ENCODE measurements at places on chromosomes 12 and 14. TPM values are rescaled to one million over a fixed set of nuclear protein-coding genes. Genes with fewer than 3 reads are reported as not detected.

Gene AQP6
- not detected for total RNA-seq

DNA sequence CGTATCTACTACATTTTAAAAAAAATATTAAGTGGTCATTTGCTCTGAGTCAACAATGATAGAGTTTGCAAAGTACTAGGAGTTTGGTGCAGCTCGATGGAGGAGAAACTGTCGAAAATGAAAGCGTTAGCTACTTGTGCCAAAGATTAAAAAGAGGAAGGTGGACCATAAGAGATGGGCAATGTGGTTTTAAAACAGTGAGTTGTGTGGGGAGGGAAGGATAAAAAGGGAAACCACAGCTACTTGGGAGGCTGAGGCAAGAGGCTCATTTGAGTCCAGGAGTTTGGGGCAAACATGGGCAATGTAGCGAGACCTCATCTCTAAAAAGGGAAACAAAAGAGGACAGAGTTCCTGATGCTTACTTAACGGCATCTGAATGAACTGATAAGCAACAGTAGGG is 18.2 kb upstream of the STRAP start:
- H3K4me1 ChIP-seq, result peaks cover 6% of the 10 kb centered on the region
- H3K36me3 ChIP-seq, result no peaks in the 10 kb centered on the region
- no peak overlapping the region for H3K27ac ChIP-seq
- H3K4me3 ChIP-seq, result peak overlapping the region; percentile 2
- H3K27me3 ChIP-seq, result peaks cover 20% of the 10 kb centered on the region

GRCh38 chr14:58826845-58827686 is 189.3 kb downstream of the DACT1 start:
- no peaks in the 10 kb centered on the region for H3K36me3 ChIP-seq
- peaks cover 3% of the 10 kb centered on the region for H3K4me1 ChIP-seq
- H3K27ac ChIP-seq, result no peak overlapping the region
- peaks cover 3% of the 10 kb centered on the region for H3K27me3 ChIP-seq
- no peak overlapping the region for H3K4me3 ChIP-seq

DNA sequence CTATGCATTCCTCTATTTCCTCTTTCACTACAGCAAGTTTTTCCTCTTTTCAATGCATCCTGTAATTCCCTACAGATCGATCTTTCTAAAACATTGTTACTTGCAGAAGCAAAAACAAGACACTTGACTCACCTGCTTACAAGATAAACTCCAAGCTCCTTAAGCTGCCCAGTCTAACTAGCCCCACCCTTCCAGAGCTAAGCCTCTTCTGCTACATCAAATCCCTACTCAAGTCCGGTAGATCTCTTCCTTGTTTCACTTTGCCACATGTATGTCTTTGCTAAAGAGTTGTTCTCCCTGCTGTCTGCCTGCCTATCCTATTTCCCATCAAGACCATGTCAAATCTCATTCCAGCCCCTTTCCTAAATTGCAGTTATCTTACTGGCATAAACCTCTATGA is 724.8 kb downstream of the C12orf50 start:
- no peaks in the 10 kb centered on the region for H3K27me3 ChIP-seq
- H3K4me3 ChIP-seq, result no peak overlapping the region
- no peaks in the 10 kb centered on the region for H3K4me1 ChIP-seq
- no peak overlapping the region for H3K27ac ChIP-seq
- no peak for DNase-seq

GRCh38 chr12:94207849-94208621 is 59.7 kb downstream of the PLXNC1 start:
- peak overlapping the region; percentile 91 for H3K27ac ChIP-seq
- H3K36me3 ChIP-seq, result peaks cover 34% of the 10 kb centered on the region
- no peaks in the 10 kb centered on the region for H3K27me3 ChIP-seq
- H3K4me3 ChIP-seq, result peak overlapping the region; percentile 69

GRCh38 chr12:42887657-42888056 is 298.1 kb upstream of the PRICKLE1 start:
- no peaks in the 10 kb centered on the region for H3K27me3 ChIP-seq
- H3K36me3 ChIP-seq, result no peaks in the 10 kb centered on the region
- H3K27ac ChIP-seq, result no peak overlapping the region
- no peak overlapping the region for H3K4me3 ChIP-seq

DNA sequence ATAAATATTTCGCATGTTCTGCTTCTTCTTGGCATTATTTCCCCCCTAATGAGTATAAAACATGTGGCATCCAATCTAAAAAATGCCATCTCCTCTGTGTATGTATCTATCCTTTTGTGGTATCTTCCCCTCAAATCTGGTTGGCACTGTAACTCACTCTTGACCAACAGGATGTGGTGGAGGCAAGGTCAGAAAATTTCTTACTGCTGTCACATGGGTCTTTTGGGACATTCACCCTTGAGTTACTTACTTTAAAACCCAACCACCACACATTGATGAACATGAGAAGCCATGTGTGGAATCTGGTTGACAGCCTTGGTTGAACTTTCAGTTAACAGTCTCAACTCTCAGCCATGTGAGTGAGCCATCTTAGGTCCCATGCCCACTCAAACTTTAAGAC is 516.9 kb downstream of the SLC16A7 start:
- DNase-seq, result no peak
- no peaks in the 10 kb centered on the region for H3K4me1 ChIP-seq
- H3K27ac ChIP-seq, result no peak overlapping the region
- H3K27me3 ChIP-seq, result no peaks in the 10 kb centered on the region
- H3K36me3 ChIP-seq, result no peaks in the 10 kb centered on the region

DNA sequence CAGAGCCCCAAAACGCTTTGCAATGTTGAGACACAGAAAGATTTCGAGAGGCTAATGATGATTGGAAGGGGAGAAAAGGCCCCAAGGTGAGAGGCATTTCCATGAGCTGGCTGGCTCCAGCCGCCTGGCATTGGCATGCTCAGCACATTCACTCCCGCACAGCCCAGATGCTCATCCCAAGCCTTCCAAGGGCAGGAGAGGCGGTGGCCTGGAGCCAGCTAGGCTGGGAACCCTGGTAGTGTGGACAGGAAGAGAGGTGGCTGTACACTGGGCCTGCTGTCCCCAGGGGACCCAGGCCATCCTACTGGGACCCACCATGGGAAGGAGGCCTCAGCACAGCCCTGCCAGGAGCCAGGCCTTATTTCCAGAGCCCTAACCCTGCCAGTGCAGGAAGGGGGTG is 72.2 kb downstream of the SPTB start:
- H3K27me3 ChIP-seq, result peaks cover 11% of the 10 kb centered on the region
- no peak overlapping the region for H3K4me3 ChIP-seq
- DNase-seq, result no peak
- no peak overlapping the region for H3K27ac ChIP-seq

DNA sequence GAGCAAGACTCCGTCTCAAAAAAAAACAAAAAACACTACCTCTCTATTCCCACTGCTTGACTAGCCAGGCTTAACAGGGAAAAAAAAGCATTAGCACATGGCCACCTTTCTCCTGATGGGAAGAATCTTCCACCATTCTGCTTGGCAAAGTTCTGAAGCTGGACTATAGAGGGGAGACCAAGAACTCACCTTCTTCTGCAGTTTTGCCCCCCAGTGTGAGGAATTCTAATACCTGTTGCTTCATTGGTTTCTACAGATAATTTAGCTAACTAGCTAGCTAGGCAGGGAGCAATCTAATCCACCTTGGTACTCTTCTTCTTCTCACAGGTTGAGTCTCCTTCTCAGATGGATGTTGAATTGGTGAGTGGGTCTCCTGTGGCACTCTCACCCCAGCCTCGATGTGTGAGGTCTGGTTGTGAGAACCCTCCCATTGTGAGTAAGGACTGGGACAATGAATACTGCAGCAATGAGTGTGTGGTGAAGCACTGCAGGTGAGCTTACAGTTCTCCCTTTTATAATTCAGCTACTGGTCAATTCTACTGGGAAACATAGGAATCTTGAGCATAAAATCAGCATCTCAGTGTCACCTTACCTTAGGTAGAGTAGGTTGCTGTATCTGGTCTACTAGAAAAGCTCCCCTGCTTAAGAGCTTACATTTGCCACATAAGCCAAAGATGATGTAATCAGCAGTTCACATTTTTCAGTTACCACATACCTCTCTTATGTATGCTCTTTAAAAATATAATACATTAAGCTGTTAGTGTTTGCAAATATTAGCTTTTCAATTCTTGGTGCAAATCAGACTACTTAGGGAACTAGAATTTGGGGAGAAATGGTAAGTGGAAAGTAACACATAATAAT is 16.0 kb downstream of the METTL3 start:
- H3K27ac ChIP-seq, result no peak overlapping the region
- no peak overlapping the region for H3K4me3 ChIP-seq
- peaks cover 67% of the 10 kb centered on the region for H3K36me3 ChIP-seq

GRCh38 chr12:15700595-15700994 is 88.6 kb downstream of the EPS8 start:
- peaks cover 3% of the 10 kb centered on the region for H3K27me3 ChIP-seq
- H3K4me3 ChIP-seq, result no peak overlapping the region
- DNase-seq, result peak; percentile 12
- H3K27ac ChIP-seq, result peak overlapping the region; percentile 82
- H3K4me1 ChIP-seq, result peaks cover 35% of the 10 kb centered on the region

DNA sequence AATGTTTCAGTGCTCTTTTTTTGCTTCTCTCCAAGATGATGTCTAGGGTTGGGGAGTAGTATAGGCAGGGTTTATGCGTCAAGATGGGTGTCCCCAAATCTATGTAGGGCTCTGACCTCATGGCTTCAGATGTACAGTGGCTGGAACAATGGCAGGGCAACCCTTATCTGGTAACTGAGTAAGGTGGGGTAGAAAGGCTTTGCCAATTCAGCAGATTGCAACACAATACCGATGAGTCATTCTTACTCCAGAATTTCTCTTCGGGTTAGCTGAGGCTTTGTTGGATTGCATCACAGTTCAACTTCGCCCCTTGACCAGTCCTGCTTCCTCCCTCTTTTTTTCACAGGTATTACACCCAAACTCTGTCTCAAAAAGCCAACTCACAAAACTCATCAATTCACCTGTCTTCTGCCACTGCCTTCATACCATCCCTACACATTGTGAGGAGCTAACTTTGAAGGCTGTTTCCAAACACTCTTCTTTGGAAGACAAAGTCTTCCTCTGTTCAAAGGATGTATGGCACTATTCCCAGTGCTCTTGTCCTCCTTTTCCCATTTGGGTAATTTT is 190.2 kb upstream of the CNOT2 start:
- no peak for DNase-seq
- peaks cover 3% of the 10 kb centered on the region for H3K27me3 ChIP-seq
- no peaks in the 10 kb centered on the region for H3K36me3 ChIP-seq
- no peak overlapping the region for H3K4me3 ChIP-seq
- H3K4me1 ChIP-seq, result peaks cover 9% of the 10 kb centered on the region

DNA sequence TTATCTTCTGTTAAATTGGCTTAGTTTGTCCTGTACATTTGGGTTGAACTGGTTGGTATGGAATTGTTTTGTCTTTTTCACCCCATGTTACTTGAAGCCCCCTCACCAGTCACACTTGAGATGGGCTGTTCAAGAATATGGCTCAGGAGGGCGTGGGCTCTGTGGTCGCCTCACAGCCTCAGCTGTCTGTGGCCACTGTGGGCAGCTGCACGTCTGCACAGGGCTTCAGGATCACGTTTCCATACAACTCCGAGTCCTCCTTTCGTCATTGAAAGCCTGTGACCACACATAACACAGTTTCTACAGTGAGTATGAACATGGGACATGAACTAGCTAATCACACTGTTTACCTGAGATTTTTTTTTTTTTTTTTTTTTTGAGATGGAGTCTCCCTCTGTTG is 81.3 kb downstream of the MOK start:
- H3K36me3 ChIP-seq, result no peaks in the 10 kb centered on the region
- H3K4me1 ChIP-seq, result peaks cover 3% of the 10 kb centered on the region
- H3K27me3 ChIP-seq, result no peaks in the 10 kb centered on the region
- H3K4me3 ChIP-seq, result no peak overlapping the region

DNA sequence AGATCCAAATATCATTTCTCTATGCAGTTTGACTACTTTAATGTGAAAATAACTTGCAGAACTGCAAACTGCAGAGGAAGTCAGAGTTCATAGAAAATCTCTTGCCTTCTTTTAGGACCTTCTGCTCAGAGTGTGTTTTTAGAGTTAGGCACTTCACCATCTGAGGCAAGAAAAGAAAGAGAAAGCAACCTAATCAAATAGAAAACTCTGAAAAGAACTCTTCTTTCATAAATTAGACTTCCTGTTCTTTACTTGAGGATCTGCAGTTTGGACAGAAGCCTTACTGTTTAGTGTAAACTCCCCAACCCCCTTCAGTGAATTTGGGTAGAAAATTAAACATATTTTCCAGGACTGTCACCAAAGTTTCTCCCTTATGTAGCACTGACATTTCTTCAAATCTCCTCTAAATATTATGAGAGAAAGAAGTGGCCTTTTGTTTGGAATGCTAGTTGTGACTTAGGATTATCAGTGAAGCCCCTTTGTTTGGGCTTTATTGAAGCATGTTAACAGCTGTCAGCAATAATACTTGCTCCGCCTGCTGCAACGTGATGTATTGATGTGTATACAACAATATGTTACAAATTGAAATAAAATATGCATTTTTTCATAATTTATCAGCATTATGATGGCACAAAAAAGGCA is 99.5 kb downstream of the PDZRN4 start:
- no peak for DNase-seq
- no peaks in the 10 kb centered on the region for H3K4me1 ChIP-seq
- H3K27me3 ChIP-seq, result no peaks in the 10 kb centered on the region
- no peak overlapping the region for H3K4me3 ChIP-seq
- H3K36me3 ChIP-seq, result no peaks in the 10 kb centered on the region
- H3K27ac ChIP-seq, result no peak overlapping the region

- H3K4me1 ChIP-seq, result no peaks in the 10 kb centered on the region
- H3K27ac ChIP-seq, result no peak overlapping the region
- H3K27me3 ChIP-seq, result no peaks in the 10 kb centered on the region
- no peak for DNase-seq
- no peaks in the 10 kb centered on the region for H3K36me3 ChIP-seq
Observed at GRCh38 chr12:129363041-129363440, 509.8 kb downstream of the GLT1D1 start.

GRCh38 chr14:62674563-62675237 is 370.6 kb downstream of the KCNH5 start:
- no peak overlapping the region for H3K4me3 ChIP-seq
- no peak for DNase-seq
- no peak overlapping the region for H3K27ac ChIP-seq
- no peaks in the 10 kb centered on the region for H3K27me3 ChIP-seq

DNA sequence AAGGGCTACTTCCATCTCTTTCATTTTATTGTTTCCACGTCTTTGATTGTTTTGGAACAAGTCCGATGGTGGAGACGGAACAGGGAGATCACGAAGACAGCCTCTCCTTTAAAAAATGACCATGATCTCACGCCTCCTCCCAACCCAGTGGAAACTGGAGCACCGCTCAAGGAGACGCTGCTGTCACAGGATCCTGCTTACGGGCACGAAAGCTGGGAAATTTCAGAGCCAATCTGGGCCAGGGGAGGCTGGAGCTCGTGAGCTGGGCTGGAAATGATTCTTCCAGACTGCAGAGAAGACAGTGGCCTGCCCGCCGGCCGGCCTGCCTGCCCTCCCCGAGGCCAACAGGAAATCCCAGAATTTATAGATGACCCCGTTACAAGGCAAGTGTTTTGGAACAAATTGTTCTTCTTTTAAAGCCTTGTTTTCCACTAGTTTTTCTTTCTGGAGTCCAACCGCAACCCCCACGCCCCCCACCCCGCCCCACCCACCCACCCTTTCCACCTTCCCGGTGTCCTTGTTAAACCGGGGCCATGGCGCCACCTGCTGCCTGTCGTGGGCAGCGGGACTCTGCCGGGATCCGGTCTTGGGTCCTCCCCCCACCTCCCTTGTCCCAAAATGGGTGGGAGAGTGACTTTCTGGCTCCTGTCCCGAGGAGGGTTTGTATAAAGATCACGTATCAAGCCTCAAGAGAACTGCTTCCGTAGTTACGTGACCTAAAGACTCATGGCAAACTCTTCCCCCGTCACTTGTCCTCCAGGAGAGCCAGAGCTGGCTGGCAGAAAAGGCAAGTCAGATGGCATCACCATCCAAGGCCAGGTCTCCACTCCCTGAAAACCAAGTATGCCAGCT is 40.3 kb downstream of the MAP1LC3B2 start:
- H3K27ac ChIP-seq, result peak overlapping the region; percentile 7
- H3K36me3 ChIP-seq, result peaks cover 5% of the 10 kb centered on the region
- no peak overlapping the region for H3K4me3 ChIP-seq
- peaks cover 50% of the 10 kb centered on the region for H3K4me1 ChIP-seq

Data from activated CD4-positive, alpha-beta T cell treated with anti-CD3 and anti-CD28 coated beads, Interleukin-2, amount 10 ng/mL, durations not matched to agents 7 days and 5 days (primary cell).